K562 (cell line): ENCODE measurements at places on chromosomes 5 and 9. TPM values are rescaled to one million over a fixed set of nuclear protein-coding genes. Genes with fewer than 3 reads are reported as not detected.

DNA sequence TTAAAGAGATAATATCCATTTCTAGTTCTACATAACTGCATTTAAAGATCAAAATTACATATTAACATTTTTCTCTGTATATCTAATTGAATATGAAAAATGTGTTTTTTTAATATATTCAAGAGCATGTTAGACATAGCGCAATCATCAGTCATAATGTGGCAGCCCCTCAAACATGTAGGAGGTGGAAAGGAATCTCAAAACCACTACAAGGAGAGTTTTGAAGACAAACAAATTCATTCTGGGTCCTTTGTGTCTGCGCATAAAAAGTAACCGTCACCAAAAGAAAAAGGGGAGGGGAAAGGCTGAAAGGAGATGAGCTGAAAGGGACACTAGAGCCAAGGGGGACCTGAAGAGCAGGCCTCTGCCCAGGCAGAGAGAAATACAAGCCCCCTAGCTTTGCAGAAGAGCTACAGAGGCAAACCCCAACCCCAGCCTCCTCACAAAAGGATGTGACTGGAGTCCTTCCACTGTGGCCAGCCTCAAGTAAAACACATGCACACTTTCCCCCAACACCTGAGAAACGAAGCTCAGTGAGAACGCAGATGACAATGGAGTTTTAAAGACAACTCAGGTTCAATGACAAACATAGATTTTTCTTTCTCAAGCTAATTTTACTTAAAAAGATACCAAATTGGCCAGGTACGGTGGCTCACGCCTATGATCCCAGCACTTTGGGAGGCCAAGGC is 62.0 kb downstream of the MAPKAP1 start:
- H3K4me3 ChIP-seq = no peak overlapping the region
- DNase-seq = no peak
- no peaks in the 10 kb centered on the region for H3K27me3 ChIP-seq
- no peak overlapping the region for H3K27ac ChIP-seq
- H3K4me1 ChIP-seq = no peaks in the 10 kb centered on the region

- H3K27me3 ChIP-seq = no peaks in the 10 kb centered on the region
- H3K4me1 ChIP-seq = no peaks in the 10 kb centered on the region
- no peak overlapping the region for H3K27ac ChIP-seq
- H3K36me3 ChIP-seq = no peaks in the 10 kb centered on the region
- no peak for DNase-seq
Observed at GRCh38 chr5:126395198-126395597, 28.0 kb upstream of the GRAMD2B start.

- H3K27me3 ChIP-seq = no peaks in the 10 kb centered on the region
- H3K36me3 ChIP-seq = no peaks in the 10 kb centered on the region
- H3K4me3 ChIP-seq = no peak overlapping the region
- no peak overlapping the region for H3K27ac ChIP-seq
Observed at GRCh38 chr9:16138561-16139491, 586.0 kb downstream of the CCDC171 start.

- no peak overlapping the region for H3K27ac ChIP-seq
- H3K36me3 ChIP-seq = no peaks in the 10 kb centered on the region
- no peaks in the 10 kb centered on the region for H3K4me1 ChIP-seq
- H3K4me3 ChIP-seq = no peak overlapping the region
- DNase-seq = no peak
Observed at GRCh38 chr5:28397502-28397941, 1359.1 kb upstream of the CDH9 start.

The ACER2 gene
- 3.4 TPM in 2 replicates for total RNA-seq

GRCh38 chr9:27204578-27204977 is 92.4 kb downstream of the EQTN start:
- H3K27me3 ChIP-seq = no peaks in the 10 kb centered on the region
- no peak overlapping the region for H3K27ac ChIP-seq
- H3K4me3 ChIP-seq = no peak overlapping the region
- no peaks in the 10 kb centered on the region for H3K36me3 ChIP-seq

GRCh38 chr9:131467214-131467935 is 35.3 kb upstream of the POMT1 start:
- no peak for DNase-seq
- no peaks in the 10 kb centered on the region for H3K4me1 ChIP-seq
- H3K36me3 ChIP-seq = peaks cover 90% of the 10 kb centered on the region

DNA sequence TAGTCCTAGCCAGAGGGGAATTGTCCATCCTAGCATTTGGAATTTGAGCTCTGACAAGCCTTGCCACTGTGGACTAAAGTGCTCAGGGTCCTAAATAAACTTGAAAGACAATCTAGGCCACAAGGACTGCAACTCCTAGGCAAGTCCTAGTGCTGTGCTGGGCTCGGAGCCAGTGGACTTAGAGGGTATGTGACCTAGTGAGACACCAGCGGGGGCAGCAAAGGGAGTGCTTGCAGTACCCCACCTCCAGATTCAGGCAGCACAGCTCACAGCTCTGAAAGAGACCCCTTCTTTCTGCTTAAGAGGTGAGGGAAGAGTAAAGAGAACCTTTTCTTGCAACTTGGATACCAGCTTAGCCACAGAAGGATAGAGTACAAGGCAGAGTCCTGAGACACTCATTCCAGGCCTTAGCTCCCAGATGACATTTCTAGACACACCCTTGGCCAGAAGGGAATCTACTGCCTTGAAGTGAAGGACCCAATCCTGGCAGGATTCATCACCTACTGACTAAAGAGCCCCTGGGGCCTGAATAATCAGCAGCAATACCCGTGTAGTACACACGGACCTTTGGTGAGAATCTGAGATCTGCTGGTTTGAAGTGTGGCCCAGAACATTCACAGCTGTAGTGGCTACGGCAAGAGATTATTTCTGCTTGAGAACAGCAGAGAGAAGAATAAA is 164.6 kb downstream of the CCDC171 start:
- H3K36me3 ChIP-seq = no peaks in the 10 kb centered on the region
- no peaks in the 10 kb centered on the region for H3K4me1 ChIP-seq
- no peak overlapping the region for H3K4me3 ChIP-seq
- H3K27me3 ChIP-seq = no peaks in the 10 kb centered on the region

GRCh38 chr5:170478306-170478705 is 25.5 kb upstream of the KCNIP1 start:
- H3K4me1 ChIP-seq = no peaks in the 10 kb centered on the region
- no peak for DNase-seq
- H3K27me3 ChIP-seq = no peaks in the 10 kb centered on the region
- H3K36me3 ChIP-seq = no peaks in the 10 kb centered on the region
- H3K4me3 ChIP-seq = no peak overlapping the region

The ZNF608 gene
- total RNA-seq = 1.5 and 2.3 TPM in 2 replicates
